ENCODE measurements at places on chromosomes 16 and 17.

GRCh38 chr17:15891318-15891717 lies 53.6 kb upstream of the ADORA2B start:
- no peak for DNase-seq

DNA sequence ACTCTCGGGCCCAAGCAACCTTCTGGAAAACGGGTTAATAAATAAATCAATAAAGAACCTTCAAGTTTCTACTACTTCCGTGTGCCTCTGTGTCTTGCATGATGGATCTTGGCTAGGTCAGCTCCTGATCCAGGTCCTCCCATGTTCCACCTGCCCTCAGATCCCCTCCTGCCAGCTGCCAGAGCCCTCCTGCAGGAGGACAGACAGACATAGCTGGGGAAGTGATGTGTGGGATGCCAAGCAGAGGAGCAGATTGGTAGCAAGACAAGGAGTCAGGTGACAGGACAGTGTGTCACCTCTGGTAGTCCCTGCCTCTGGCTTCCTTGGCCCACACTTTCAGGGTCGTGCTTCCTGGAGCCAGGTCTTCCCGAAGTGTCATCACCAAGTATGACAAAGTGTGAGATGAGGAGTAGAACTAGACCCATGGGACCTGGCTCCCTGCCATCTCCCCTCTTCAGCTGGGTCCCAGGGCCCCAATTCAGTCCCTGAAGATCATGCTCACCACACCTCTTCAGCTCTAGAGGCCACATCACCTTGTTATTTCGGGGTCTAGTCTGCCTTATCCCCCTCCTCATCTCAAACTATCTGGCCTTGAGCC lies 1.0 kb upstream of the EPN3 start:
- DNase-seq: no peak

DNA sequence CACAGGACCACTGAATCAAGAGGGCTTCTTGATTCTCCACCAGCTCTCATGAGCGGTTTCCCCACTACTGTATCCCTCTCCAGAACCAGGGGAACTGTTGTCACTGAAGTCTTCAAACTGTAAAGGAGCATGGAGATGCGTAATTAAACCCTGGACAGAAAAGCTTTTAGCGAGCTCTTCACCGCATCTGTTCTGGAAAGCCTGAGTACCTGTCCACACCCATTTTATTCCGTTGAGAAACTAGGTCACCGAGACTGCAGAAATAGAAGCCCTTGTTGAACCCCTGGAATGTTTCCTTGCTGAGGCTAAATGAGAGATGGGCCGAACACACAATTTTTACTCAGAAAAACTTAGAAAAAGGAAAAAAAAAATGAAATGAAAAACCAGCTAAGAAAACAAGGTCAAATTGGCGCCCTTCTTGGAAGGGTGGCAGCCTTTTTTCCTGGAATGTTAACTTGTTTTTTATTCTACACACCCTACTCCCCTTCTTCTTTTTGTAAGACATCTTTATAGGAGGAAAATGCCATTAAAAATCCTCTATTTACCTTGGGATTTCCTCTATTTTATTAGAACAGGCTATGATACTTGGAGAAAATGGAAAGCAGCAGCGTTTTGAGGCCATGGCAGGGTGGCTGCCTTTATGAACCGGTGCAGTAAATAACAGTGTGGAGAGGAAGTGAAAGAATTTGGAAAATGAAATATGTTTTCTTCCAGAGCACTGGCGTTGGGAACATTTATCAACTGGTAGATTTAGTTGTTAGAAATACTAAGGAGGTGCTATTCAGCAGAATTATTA lies 52.6 kb upstream of the CRISPLD2 start:
- no peak for DNase-seq

DNA sequence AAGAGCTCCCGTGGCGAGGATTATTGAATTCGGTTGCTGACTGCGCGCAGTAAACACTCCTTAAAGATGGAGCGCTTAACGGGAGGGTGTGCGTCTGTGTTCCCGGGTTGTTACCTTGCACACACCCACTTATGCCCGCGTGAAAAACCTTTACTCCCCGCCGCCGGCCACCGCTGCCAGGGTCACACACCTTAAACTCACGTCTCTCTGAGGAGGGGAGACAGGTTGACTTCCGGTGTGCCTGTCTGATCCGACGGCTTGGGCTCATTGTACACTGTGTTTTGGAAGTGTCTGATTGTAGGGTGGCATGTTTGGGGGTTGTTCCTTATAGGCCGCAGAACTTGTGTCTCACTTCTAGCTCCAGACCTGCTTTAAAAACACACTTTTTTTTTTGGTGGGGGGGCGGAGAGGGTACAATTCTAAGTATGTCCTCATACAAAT lies 66.8 kb downstream of the KPNA2 start:
- no peak for DNase-seq

DNA sequence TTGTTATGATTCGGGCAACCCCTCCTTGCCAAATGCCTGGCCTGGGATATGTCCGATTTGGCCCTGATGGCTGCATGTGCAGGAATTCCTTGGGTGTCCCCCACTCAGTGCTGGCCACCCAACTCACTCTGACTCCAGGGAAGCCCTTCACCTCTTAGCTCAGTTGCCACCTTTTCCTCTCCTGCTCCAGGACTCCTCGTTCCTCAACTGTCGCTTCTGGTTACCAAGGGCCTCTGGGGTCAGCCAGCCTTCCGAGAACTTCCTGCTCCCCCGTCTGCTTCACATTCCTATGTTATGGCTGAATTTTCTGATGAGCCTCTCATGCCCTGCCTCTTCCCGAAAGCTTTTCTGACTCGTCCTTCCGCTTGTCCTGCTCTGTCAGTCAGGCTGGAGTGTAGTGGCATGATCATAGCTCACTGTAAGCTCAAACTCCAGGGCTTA lies 63.5 kb downstream of the SPACA3 start:
- no peak for DNase-seq

DNA sequence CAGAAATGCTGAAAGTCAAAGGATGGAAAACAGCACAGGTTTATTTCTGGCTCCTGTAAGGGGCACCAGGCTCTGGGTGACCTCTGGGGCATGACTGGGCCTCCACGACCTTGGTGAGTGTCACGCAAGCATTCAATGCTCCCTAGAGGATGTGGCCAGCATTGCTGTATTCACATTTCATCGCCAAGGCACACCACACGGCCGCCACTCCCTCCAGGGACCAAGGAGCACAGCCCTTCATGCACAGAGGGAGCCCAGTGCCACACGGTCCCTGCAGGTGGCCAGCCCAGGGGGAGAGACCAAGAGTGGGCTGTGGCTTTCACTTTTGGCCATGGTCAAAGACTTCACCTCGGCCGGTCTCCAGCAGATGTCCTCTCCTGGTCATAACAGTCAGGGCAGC lies 137.4 kb upstream of the TNRC6C start:
- DNase-seq: no peak

- DNase-seq: no peak
These were observed 35.1 kb downstream of the IGF2BP1 start for GRCh38 chr17:49031965-49032928.

DNA sequence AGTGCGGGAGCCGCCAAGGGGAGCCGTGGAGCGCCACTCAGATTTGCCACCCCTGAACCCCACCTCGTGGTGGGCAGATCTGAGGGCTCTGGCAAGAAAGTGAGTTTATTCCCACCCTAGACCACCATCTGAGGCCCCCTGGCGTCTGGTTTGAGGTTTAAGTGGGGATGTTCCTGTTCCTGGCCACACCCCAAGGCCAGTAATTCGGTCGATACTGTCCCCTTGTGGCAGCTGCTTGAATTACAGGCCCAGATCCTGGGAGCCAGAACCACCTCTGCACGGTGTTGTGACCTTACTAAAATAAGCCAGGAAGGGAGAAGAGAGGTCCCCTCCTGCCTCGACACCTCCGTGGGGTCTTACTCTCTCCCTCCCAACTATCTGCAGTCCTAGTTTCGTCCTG lies 3.3 kb upstream of the LAT start:
- no peak for DNase-seq

DNA sequence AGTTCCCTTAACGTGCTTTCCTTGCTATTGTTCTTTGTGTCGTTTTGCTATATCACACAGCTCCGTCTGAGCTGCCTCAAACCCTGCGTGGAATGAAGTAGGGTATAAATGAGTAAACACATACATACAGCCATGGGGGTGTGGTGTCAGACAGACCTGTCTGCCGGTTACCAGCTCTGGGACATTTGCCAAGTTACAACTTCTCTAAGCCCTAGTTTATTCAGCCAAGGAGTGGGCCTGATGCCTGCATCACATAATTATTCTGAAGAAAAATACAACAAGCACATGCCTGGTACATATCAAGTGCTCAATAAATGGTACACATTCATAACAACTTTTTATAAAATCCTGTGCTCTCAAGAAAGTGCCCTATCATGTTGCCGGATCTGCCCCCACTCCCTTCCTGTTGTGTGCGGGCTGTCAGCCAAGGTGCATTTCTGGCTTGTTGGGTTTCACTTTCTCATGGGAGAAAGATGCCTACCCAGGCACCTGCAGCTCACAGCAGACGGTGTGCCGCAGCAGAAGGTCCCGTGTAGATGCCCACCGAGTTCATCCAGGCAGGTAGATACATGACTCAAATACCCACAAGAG lies 30.5 kb downstream of the SMPD3 start:
- DNase-seq: no peak

DNA sequence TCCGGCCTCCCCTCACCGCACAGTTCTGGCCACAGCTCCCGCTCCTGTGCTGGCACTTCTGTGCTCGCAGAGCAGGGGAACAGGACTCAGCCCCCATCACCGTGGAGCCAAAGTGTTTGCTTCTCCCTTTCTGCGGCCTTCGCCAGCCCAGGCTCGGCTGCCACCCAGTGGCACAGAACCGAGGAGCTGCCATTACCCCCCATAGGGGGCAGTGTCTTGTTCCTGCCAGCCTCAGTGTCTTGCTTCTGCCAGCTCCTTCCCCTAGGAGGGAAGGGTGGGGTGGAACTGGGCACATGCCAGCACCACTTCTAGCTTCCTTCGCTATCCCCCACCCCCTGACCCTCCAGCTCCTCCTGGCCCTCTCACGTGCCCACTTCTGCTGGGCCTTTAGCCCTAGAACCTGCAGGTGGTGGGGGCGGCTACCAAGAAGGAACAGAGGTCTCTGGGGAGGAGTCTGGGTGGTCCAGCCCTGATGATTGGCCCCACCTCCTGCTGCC lies 645 bp upstream of the ELMO3 start:
- no peak for DNase-seq

DNA sequence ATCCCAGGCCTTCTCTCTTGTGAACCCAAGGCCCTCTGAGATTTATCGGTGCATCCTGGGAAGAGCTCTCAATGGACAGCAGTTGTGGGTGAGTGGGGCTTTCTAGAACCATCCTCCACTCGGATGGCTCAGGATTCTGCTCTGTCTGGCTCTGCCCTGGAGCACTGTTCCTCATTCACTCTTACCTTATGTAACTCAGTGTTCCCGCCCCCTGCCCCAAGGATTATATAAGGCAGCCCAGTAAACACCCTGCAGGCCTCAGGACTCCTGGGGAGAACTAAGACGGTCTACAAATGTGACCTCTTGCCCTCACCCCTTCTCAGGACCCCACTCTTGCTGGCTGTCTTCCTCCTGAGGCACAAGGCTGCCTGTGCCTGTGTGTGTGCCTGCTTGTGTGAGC lies 3.8 kb downstream of the RPRML start:
- DNase-seq: no peak

- DNase-seq: no peak
These were observed 121.4 kb downstream of the ZNF778 start for GRCh38 chr16:89338863-89339262.

DNA sequence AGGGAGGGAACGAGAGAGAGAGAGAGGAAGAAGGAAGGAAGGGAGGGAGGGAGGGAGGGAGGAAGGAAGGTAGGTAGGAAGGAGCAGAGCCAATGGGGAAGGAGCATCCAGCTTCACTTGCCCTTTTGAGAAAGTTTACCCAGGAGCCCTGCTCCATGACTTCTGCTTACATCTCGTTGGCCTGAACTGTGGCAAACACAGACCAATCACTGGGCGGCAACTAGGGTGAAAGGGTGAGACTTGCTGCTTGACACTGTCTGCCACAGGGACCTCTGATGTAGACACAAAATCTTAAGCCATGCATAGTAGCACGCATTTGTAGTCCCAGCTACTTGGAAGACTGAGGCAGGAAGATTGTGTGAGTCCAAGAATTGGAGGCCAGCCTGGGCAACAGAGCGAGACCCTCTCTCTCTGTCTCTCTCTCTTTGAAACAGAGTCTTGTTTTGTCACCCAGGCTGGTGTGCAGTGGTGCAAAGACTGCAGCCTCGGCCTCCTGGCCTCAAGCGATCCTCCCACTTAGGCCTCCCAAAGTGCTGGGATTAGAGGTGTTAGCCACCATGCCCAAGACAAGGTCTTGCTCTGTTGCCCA lies 19.5 kb upstream of the TUBG2 start:
- no peak for DNase-seq

DNA sequence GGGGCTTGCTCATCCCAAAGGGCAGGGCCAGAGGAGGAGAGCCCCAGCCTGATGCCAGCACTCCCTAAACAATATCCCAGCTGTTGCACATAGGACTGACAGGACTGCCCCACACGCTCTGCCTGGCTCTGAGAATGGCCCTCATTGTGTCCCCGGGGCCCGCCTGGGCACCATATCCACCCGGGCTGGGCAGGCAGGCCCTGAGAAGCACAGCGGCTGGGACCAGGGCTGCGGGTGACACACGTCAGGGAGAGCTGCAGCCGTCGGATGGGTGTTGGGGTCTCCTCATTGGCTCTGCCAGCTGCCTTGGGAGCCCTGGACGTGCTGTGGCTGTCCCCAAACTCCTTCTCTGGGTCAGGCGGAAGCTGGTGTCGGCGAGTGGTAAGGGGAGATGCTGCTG lies 4.2 kb downstream of the BCAR1 start:
- DNase-seq: no peak

DNA sequence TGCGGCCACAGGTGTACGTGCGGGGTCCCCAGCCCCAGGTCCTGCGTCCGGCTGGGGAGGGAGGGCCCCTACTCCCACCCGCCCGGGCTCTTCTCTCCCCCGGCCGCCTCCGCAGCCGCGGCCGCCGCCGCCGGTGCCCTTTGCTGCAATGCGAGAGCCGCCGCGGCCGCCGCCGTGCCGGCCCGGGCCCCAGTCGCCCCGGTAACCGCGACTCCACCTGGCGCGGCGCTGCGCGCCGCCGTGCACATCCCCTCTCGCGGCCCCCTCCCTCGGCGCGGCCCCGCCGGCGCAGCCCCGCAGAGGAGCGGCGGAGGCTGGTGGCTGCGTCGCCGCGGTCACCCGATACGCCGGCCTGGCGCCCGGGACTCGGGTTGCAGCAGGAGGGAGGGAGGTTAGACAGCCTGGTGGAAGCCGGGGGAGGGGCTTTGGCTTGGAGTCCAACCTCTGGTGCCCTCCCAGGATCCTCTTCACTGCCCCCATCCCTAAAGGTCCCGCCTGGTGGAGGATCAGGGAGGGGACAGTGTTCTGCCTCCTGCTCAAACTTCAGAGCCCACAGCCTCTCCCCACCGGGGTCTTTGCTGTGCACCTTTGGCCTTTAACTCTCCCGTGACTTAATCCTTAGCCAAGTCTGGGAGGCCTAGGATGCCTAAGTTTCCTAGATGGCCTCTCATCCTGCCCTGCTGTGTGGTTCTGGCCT lies 32.9 kb downstream of the SRCIN1 start:
- no peak for DNase-seq

- no peak for DNase-seq
These were observed 355.2 kb downstream of the HAPSTR1 start for GRCh38 chr16:9446471-9447194.
